Stimulated activated naive CD8-positive, alpha-beta T cell treated with anti-CD3 and anti-CD28 coated beads, Interleukin-15, amount 100 ng/mL, for 72 hours (primary cell): ENCODE measurements at places on chromosomes 7 and 10.

- no peak for DNase-seq
These were observed 33.9 kb downstream of the CYCS start for GRCh38 chr7:25091176-25091575.

- no peak for DNase-seq
These were observed 20.0 kb downstream of the AVPI1 start for GRCh38 chr10:97666992-97667391.

GRCh38 chr7:153383781-153384180, 624.2 kb downstream of the ACTR3B start:
- DNase-seq = no peak

- no peak for DNase-seq
These were observed 138.1 kb downstream of the NOC3L start for GRCh38 chr10:94224656-94225055.

GRCh38 chr10:127250031-127250430, 53.6 kb upstream of the INSYN2A start:
- no peak for DNase-seq

GRCh38 chr7:43501870-43502269, 81.0 kb upstream of the STK17A start:
- DNase-seq = no peak

DNA sequence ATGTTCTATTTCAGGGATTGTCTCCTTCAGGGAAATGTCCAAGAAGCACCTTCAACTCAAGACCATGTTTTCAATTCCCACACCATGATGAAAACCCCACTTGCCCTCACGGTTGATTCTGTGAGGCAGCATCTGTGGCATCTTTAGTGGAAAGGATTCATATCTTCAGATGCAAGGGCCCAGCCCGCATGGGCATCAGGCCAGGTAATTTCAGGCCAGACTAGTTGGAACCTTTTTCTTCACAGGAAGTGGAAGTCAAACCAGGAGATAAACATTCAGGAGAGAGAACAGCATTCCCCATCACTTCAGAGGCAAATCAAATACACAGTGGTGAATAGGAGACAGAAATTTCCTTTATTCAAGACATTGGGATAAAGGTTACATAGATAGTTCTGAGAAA, 88.8 kb downstream of the JCAD start:
- DNase-seq = no peak

DNA sequence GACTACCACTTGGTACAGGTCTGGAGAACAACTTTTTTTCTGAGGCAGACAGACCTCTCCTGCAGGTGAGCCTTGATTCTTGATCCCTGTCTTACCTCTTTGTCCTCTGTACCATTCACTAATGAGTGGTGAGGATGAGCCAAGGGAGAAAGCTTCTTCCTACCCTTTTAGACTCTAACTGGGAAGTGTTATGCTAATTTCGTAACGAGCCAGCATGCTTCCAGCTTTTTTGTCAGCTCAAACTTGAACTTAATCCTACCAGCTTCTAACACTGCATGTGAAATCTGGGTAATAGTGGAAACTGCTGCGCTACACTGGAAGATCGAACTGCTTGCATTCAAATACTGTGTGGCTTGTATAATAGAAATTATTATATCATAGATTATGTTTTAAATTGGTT, 87.0 kb downstream of the NEUROD6 start:
- DNase-seq = no peak
